ENCODE measurements at places on chromosomes 1 and 21. TPM values are rescaled to one million over a fixed set of nuclear protein-coding genes. Genes with fewer than 3 reads are reported as not detected.

Gene DPH2
- 32.6 TPM for total RNA-seq

DNA sequence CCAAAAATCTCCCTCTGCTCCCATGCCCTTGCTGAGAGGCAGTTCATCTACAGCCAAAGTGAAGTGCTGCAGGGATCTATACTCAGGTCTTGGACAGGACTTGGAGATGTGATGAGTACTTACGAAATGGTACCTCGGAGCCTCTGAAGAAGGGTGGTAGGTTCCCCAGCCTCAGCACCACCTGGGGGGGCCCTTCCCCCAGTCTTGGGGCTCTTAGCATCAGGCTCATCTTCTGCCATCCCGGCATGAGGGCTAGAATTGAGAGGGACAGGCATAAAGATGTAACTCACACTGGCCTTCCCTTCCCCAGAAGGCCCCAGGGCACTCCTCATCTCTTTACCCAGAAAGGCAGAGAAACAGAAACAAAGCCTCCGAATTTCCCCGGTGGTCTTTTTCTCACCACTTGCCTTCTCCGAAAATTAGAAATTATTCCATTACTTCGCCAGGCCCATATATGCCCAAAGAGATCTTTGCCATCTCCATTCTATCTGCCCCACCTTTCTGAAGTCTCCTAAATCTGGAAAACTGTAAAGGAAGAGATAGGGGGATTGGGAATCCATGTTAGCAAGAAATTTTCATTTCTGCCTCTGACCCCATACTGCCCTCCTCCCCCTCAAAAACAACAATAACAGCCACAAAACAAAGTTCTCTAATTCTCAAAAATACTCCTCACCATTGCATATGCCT, 827 bp downstream of the RFX5 start:
- DNase-seq = peak; percentile 26

Gene MIXL1
- 1.6 TPM for total RNA-seq

DNA sequence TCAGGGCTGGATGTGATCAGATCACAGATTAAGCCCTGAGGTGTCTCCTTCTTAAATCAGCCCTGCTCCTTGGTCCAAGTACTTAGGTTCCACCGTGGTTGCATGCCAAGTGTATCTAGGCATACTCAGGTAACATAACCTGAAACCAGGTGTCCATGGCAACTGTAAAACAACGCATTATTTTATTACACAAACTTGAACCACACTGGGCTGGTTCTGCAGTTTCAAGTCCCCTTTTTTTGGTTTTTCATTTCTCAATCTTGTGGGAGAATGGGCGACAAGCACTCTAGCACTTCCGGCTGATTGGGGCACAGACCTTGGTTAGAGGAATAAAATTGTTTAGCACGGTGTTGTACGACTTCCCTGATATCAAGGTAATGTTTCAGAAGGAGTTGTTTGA, 65.2 kb downstream of the GBP6 start:
- DNase-seq = no peak

GRCh38 chr1:30912913-30913652, 4.5 kb upstream of the SDC3 start:
- DNase-seq = no peak

Gene RCC1
- 56.0 TPM for total RNA-seq

Measured in hematopoietic multipotent progenitor cell (in vitro differentiated cells).